ENCODE measurements at places on chromosomes 7 and 10.

DNA sequence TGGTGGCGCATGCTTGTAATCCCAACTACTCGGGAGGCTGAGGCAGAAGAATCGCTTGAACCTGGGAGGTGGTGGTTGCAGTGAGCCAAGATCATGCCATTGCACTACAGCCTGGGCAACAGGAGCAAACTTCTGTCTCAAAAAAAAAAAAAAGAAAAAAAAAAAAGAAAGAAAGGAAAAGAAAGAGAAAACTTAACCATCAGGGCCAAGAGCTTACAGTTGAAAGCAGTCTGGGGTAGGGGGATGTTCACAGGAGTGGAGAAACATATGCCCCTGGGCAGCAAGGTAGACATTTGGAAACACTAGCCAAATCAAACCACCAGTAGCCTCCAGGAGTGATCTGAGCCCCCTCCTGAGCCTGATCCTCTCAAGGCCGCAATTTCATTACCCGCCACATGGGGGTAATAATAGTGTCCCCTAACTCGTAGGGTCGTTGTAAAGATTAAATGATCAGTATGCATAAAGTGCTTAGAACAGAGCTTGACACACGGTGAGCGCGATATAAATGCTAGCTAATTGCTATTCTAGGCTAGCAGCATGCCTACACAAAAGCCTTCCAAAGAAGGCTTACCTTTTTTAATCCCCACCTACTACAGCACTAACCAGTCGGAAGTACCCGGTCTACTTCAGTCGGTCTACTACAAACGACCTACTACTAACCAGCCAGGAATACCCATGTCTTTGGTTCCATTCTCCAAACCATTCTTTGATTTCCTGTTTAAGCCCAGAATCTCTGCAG lies 274.3 kb upstream of the NEBL start:
- H3K27ac ChIP-seq: no peak overlapping the region
- H3K27me3 ChIP-seq: peaks cover 25% of the 10 kb centered on the region
- H3K4me1 ChIP-seq: peaks cover 3% of the 10 kb centered on the region
- no peak overlapping the region for H3K4me3 ChIP-seq
- no peaks in the 10 kb centered on the region for H3K36me3 ChIP-seq

DNA sequence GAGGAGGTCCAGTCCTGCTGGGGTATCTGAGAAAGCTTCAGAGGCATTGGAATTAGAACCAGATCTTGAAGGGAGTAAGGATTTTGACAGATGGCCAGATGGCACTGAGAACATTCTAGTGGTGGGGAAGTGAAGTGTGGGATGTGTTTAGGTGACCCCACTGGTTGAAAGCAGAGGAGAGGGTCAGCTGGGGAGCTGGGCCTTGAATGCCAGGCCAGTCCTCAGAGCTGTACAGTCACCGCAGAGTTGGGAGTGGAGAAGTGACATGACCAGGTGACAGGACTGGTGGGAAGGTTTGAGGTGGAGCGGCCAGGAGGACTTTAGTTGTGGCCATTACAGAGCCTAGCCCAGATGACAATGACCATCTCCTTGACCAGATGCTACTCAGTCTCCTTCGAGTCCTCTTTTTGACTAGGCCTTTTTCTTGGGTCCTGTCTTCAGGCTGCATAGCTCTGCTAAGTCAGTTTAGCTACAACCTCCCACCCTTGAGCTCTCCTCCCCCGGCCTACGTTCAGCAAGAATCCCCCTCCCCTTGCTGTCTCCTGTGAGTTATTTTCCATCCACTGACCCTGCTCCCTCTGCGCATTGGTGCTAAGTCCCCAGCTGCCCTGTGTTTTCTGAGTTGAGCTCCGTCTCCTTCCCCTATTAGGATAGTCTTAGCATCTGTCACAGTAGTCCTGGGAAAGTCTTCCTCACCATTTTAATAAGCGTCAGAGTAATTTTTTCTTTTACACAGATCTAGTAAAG lies 56.3 kb downstream of the CCNY start:
- no peak overlapping the region for H3K4me3 ChIP-seq
- DNase-seq: no peak
- peaks cover 9% of the 10 kb centered on the region for H3K4me1 ChIP-seq
- H3K27me3 ChIP-seq: no peaks in the 10 kb centered on the region
- no peak overlapping the region for H3K27ac ChIP-seq

DNA sequence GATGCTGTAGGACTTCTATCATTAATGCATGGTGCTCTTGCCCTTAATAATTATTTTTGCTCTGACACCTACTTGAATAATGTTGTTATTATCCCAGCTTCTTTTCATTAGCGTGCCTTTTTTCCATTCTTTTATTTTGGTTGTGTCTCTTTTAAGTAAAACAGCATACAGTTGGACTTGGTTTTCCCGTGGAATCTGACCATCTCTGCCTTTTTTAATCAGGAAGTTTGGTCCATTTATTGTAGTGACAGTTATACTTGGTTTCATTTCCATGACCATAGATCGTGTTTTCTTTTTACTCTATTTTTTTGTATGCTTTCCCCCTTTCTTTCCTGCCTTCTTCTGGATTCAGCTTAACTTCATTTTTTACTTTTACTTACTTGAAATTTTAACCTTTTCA lies 4.6 kb downstream of the PAPOLB start:
- peaks cover 6% of the 10 kb centered on the region for H3K4me1 ChIP-seq
- H3K27me3 ChIP-seq: peaks cover 30% of the 10 kb centered on the region
- no peak overlapping the region for H3K4me3 ChIP-seq
- H3K27ac ChIP-seq: no peak overlapping the region
- H3K36me3 ChIP-seq: no peaks in the 10 kb centered on the region

- peaks cover 6% of the 10 kb centered on the region for H3K4me1 ChIP-seq
- peak; percentile 91 for DNase-seq
- H3K36me3 ChIP-seq: no peaks in the 10 kb centered on the region
- H3K27me3 ChIP-seq: no peaks in the 10 kb centered on the region
Observed at GRCh38 chr7:29588900-29589696, 25.5 kb downstream of the PRR15 start.

DNA sequence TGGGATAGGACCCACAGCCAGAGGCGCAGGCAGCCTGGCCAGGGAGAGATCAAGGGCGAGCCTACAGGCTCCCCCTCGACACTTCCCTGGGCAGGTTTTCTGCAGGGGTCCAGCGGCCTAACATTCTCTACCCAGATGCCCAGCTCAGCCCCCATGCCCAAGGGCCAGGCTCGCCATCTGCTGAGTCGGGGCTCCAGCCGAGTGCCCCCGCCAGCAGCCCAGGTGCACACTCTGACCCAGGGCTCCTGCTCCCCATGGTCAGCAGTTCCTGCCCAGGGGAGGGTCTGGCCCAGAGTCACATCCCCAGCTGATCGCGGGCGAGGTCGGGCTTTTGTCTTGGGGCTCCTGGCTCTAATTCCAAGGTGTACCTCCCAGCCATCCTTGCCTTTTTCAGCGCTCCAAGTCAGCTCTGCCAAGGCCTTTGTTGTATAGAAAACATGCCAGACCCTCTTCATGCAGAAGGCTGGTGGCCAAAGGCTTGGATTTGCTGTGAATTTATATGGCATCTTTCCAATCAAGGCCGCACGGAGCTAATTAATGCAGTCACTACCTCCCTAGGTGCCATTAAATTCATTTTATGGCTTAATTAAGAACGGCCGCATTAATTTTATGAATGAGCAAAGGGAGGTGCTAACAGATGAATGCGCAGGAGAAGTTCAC lies 120.6 kb downstream of the LRRC18 start:
- H3K4me1 ChIP-seq: peaks cover 6% of the 10 kb centered on the region
- H3K27me3 ChIP-seq: no peaks in the 10 kb centered on the region
- no peak overlapping the region for H3K4me3 ChIP-seq
- no peak overlapping the region for H3K27ac ChIP-seq

GRCh38 chr7:98178321-98178720 lies 32.9 kb upstream of the BHLHA15 start:
- peaks cover 14% of the 10 kb centered on the region for H3K36me3 ChIP-seq
- H3K4me1 ChIP-seq: no peaks in the 10 kb centered on the region
- H3K27ac ChIP-seq: no peak overlapping the region
- no peaks in the 10 kb centered on the region for H3K27me3 ChIP-seq
- H3K4me3 ChIP-seq: no peak overlapping the region

GRCh38 chr10:121332829-121333765 lies 265.1 kb downstream of the FGFR2 start:
- H3K4me3 ChIP-seq: no peak overlapping the region
- H3K27ac ChIP-seq: no peak overlapping the region
- no peaks in the 10 kb centered on the region for H3K27me3 ChIP-seq

- no peaks in the 10 kb centered on the region for H3K4me1 ChIP-seq
- no peak for DNase-seq
- no peak overlapping the region for H3K27ac ChIP-seq
- H3K36me3 ChIP-seq: no peaks in the 10 kb centered on the region
Observed at GRCh38 chr10:71531485-71532446, 135.0 kb downstream of the CDH23 start.

DNA sequence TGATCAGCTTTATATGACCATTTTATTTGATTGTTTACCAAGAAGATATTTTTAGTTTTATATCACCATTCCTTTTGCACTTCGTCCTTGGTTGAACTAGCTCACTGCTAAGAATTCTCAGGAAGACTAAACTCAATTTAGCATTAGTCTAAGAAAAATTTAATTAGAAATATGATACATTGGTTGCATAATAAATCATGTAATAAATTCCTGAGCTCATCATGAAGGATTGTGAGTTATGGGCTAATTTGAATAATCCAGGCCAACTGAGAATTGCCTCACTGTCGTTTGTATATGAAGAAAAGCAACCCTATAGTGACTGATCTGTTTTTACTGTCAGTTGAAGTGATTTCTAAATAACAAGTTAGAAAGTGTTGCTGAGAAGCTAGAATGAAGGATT lies 725.5 kb downstream of the DNAJB9 start:
- no peak for DNase-seq
- H3K27ac ChIP-seq: no peak overlapping the region
- H3K4me1 ChIP-seq: no peaks in the 10 kb centered on the region
- H3K4me3 ChIP-seq: no peak overlapping the region

DNA sequence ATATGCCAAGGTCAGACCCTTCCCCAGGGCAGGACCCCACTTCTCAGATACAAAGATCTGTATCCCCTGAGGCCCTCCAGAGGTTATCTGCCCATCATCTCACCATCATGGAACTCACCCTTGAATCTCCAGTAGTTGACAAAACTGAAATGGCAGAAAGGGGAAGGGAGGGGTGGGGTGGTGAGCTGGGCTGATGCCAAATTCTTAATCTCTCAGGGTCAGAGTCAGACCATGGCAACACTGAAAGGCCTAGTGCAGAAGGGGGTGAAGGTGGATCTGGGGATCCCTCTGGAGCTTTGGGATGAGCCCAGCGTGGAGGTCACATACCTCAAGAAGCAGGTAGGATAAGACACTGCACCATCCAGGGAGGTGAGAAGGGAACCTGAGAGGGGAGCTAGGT lies 3.1 kb downstream of the CNPY4 start:
- H3K27ac ChIP-seq: no peak overlapping the region
- peak; percentile 45 for DNase-seq
- no peak overlapping the region for H3K4me3 ChIP-seq
- H3K27me3 ChIP-seq: no peaks in the 10 kb centered on the region

Data from common myeloid progenitor, CD34-positive (primary cell).